ENCODE measurements at places on chromosomes 5 and 9.

DNA sequence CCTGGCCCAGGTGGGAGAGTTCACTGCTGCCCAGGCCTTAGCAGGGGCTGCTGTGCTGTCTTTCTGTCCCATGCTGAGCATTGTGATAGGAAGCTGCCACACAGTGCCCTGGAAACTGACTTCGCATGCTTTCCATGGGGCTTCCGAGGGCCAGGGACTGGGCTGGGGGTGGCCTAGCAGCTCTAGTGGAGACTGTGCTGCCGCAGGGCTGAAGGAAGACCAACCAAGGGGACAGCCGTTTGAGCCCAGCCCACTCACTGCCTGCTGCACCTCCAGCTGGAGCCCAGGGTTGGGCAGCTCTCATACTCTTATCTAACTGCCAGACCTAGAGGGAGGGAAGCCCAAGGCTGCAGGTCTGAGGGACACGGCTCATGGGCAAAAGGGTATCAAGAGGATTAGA, 79.2 kb downstream of the RGS3 start:
- DNase-seq: no peak

GRCh38 chr5:40503439-40503838, 176.3 kb upstream of the PTGER4 start:
- DNase-seq: no peak

GRCh38 chr9:76616780-76617179, 147.5 kb upstream of the PCA3 start:
- no peak for DNase-seq

DNA sequence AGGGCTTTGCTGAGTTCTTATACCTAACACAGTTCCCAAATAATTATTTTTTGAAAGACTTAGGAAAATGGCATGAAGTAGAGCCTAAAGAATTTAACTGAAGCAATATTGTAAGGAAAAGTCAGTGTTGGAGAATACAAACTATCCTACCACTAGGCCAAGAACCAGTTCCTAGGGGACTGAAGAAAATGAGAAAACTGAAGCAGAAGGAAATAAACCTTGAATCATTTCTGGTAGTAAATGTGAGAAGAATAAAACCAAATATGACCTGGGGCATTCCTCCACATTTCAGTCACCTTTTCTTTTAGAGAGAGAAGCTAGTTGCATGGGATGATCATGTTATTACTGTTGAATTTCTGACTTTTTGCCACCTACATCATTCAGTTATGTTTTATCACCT, 1393.9 kb upstream of the C9orf72 start:
- peak; percentile 5 for DNase-seq

DNA sequence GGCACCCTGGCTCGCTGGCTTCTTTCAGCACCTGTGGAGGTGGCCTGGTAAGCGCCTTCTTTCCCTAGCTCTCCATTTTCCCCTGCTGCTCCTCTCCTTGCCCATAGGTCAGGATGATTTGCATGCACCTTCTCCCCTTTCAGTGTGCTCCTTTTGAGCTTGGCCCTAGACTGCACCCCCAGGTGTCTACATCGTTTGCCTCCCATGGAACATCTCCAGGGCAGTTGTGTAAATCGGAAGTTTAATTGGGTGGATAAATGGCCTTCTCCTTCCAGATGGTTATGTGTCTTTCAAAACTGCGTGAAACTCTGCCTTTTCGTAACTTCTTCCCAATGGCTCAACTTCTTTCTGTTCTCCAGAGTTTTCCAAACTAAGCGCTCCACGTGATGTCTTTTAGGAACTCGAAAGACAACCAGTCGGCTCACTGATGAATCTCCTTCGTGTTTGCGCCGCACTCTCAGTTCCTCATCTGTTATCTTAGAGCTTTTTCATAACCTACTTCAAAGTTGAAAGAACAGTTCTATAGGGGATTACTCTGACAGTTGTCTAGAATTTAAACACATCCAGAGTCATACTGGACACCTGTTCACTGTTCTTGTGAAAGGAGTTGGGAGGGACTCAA, 1.7 kb downstream of the ADAMTS19 start:
- DNase-seq: no peak

- DNase-seq: no peak
Observed at GRCh38 chr5:39566891-39567290, 142.1 kb upstream of the DAB2 start.

- DNase-seq: no peak
Observed at GRCh38 chr5:140631831-140632365, 1.1 kb downstream of the CD14 start.

DNA sequence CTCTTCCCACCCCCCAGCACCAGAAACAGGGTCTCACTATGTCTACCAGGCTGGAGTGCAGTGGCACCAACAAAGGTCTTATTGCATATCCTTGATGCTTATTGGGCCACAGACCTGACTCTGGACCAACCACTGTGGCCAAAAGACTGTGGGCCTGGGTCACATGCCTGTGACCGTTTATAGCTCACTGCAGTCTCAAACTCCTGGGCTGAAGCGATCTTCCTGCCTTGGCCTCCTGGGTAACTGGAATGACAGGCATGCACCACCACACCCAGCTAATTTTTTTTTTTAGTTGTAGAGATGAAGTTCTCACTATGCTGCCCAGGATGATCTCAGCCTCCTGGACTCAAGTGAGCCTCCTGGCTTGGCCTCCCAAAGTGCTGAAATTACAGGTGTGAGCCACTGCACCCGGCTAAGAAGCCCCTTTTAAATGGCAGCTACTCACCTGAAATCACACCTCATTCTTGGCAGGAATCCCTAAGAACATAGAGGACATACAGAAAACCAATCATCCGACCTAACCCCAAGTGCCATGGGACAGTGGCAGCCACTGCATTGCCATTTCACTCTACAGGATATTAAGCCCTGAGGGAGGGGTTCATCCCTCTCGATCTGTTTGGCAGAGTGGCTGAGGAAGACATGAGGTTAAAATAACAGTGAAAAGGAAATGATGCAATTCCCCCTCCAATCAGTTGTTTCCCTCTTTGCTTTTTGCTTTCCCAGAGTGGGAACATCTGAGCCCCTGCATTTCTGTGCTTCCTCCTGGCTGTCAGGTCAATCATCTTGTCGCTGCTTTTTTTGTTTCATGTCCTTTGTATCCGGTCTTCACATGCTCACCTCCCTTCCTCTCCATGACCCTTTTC, 74.6 kb downstream of the LRRC70 start:
- no peak for DNase-seq

- DNase-seq: no peak
Observed at GRCh38 chr5:179345183-179345432, 153 bp downstream of the ADAMTS2 start.

DNA sequence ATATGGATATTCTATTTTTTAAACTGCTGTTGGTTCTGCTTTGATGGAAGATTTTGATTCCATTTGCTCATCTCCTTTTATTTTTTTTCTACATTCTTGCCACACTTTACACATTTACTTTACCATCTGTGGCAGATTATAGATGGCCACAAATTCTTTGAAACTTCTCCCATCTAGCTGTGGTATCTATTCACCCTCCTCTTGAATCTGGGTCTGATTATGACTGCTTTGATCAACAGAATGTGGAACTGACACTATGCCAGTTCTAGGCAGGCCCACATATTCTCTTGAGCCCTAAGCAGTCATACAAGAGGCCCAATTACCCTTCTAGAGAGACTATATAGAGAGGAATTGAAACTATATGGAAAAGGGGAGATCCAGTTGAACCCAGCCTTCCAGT, 439.0 kb upstream of the PTGER4 start:
- DNase-seq: no peak

DNA sequence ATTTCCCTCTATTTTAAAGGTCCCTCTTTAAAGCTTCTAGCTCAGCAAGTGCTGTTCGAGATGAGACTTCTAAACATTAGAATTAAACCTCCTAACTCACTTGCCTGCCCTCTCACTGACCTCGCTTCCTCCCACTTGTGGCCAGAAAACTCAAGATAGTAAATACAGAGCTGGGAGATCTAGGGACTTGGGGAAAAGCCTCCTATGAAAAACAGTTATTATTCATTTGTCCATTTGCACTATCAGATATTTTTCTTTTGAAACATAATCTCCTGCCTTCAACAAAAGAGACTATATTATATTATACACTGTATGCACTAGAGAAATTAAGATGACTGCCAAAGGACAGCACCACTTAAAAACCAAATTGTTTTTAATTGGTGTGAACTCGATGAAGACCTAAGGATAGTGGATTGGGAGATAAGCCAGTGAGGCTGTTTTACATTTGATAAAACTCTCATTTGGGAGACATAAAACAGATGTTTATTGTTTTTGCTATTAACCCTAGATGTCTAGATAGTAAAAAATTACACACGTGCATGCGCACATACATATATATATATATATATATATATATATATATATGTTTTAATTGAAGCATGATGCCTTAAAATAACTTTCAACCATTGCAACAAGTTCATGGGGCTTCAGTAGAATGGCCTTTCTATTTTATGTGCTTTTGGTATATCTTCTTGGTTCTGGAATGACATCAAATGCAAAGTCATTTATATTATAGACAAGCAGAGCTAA, 229.4 kb downstream of the ADAMTSL1 start:
- DNase-seq: no peak

DNA sequence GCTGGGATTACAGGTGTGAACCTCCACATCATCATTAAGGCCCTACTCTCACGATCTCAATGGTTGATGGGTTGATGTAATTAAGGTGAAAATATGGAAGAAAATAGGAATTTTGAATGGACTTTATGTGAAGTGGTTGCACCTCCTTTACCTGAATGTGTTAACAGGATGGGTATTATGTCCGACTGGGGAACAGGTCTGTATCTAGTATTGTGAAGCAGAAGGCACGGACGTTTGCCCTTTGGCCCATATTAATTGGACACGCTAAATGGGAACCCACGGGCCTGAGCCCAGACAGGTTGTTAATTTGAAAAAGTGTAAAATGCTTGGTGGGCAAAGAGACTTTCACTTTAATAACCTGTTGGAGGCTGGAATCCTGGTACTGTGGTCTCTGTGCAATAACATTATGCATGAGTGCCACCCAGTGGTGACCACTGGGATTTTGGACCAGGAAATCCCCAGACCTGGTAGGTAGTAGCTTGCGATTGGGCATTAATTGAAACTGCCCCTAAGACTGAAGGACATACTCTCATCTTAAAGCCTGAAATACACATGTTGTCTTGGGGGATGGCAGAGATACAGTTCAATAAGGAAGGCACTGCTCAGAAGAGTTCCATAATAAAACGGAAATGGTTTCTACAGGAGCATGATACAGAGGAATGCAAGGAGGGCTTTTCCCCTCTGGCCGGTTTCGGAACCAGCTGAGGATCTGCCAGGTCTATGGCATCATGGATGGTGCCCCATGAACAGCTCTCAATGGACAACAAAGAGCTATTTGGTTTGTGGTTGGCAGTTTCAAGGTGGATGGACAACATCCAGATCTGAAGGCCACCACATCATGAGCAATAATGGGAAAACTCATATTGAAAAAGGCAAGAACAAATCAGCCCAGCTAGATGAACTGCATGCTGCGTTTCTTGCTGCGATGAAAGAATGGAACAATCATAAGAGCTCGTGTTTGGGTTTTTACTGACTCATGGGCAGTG, 26.2 kb upstream of the BICD2 start:
- peak; percentile 33 for DNase-seq

DNA sequence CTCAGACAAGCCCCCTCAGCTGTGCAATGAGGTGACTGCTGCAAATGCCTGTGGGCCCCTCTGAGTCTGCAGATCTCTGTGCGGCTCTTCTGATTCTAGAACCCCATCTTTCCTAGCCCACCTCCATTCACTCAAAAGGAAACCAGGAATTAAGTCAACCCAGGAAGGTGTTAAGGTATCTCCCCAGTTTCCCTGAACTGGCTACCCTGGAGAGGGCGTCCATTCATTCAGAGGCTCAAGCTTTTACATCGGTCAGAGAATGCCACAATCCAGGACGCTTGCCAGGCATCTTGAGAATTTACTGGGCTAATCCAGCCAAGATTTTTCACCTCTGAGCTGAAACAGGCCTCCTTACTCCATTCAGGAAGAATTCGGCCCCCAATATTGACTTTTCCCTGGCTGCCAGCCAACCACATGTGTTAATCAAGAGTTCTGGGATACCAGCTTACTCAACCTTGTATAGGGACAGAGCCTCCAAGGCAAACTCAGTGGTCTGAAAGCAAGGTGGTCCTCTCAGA, 889 bp upstream of the ADAMTS12 start:
- peak; percentile 94 for DNase-seq
